ENCODE measurements at places on chromosomes 2 and 18. TPM values are rescaled to one million over a fixed set of nuclear protein-coding genes. Genes with fewer than 3 reads are reported as not detected.

TUBA4B gene
- not detected for polyA plus RNA-seq

MARCO gene
- 21.7 TPM for polyA plus RNA-seq

DNA sequence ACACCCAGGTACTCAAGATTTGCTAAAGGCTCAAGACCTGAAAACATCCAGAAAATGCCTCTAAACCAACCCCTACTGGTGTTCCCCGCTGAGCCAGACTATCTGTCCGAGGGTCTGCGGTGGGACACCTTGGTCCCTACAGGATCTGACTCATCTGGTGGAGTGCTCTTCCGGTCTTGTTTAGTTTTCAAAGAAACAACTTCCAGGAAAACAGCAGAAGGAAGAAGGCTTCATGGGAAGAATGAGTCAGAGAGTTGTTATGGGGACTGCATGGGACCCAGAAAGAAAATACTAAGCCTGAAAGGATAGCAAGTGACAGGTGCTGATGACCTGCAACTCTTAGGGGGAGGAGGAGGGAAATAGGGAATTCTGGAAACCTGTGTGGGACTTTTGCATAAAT, 41.3 kb downstream of the ZFP36L2 start:
- no peak for DNase-seq

- no peak for DNase-seq
These were observed 6.8 kb downstream of the FHL2 start for GRCh38 chr2:105391763-105392662.

- DNase-seq, result no peak
These were observed 41.7 kb upstream of the SLC3A1 start for GRCh38 chr2:44233450-44234128.

- no peak for DNase-seq
These were observed 148.6 kb upstream of the ALPP start for GRCh38 chr2:232229911-232230310.

- no peak for DNase-seq
These were observed 257.9 kb downstream of the BCL11A start for GRCh38 chr2:60295636-60295962.
